Smooth muscle cell of trachea (primary cell): ENCODE measurements at places on chromosomes 2 and 18. TPM values are rescaled to one million over a fixed set of nuclear protein-coding genes. Genes with fewer than 3 reads are reported as not detected.

PMAIP1 gene
- total RNA-seq = 8.6 and 11.3 TPM in 2 replicates

SLC11A1 gene
- under 0.01 and 0.33 TPM in 2 replicates for total RNA-seq

MAPRE2 gene
- total RNA-seq = 24.0 and 27.8 TPM in 2 replicates

DCDC2C gene
- not detected in 2 replicates for total RNA-seq

RALBP1 gene
- 88.9 and 94.4 TPM in 2 replicates for total RNA-seq

LRRTM4 gene
- total RNA-seq = under 0.01 TPM in 1 of 2 replicates, not detected in the other

MAPK4 gene
- total RNA-seq = not detected in 2 replicates

YES1 gene
- 102 and 117 TPM in 2 replicates for total RNA-seq

BUB1 gene
- total RNA-seq = 5.0 and 65.7 TPM in 2 replicates

LRRC30 gene
- not detected in 2 replicates for total RNA-seq
